ENCODE measurements at places on chromosomes 2 and 18.

- DNase-seq = no peak
Observed at GRCh38 chr2:117850015-117850414, 35.5 kb downstream of the DDX18 start.

DNA sequence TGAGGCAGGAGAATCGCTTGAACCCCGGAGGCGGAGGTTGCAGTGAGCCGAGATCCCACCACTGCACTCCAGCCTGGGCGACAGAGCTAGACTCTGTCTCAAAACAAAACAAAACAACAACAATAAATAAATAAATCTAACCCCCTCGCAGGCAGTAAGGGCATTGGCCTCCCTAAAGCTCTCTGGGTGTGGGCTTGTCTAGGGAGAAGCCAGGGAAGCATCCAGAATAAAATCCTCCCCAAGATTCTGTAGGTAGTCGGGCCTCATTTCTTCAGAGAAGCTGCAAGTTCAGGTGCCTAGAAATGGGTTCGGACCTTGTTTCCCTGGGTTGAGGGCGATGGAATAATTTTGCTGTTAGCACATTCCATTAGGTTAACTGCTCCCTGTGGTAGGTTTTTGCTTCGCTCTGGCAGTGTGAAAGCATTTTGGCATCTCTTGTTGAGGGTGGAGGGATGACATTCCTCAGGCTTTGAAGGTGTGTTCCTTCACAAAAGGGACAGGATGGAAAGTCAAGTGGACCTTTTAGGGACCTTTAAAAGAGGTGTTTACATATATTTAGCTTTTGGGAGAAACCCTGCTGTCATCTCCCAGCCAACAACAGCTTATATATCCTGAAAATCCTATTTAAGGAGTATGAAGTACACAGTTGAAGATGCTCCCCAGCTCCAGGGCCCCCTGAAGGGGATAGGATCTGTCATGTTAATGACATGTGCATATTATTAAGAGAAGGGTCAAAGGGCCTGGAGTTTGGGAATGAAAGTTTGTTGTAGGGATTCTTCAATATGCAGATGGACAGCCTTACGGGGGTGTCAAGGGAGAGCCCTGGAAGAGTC is 17.7 kb downstream of the MYCN start:
- DNase-seq = no peak

- no peak for DNase-seq
Observed at GRCh38 chr2:231373184-231373583, 22.3 kb upstream of the B3GNT7 start.

DNA sequence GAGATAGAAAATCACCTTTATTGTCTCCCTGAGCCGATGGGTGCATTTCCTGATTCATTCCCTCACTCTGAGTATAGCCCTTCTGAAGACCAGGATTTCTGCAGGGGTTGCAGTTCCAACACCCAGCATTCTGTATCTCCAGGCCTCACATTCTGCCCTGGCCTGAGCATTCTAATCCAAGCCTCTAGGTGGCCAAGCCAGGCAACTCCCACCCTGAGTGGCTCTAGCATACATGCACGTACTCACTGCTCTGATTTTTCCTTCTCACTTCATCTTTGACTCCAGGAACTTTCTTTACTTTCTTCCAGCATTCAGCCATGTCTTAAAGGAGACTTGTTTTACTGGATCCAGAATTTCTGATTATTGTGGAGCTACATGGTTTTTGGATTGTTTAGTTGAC is 100.7 kb upstream of the STK39 start:
- peak; percentile 59 for DNase-seq

DNA sequence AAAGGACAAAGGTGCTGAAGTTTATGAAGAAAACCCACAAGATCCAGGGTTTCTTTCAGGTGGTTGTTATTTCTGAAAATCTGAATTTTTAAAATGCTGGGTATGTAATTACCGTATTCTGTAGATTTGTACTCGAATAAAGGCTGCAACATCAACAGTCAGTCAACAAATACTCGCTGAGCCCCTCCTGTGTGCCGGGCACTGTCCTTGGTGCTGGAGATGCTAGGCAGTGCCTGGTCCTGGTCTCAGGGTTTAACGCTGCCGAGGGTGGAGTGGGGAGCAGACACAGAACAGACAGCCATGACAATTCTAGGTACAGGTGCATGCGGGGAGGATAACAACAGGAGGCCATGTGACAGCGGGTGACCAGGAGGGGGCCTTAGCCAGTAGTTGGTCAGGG is 27.2 kb upstream of the PDIA6 start:
- no peak for DNase-seq
